CD4-positive, alpha-beta T cell (primary cell): ENCODE measurements at places on chromosomes 2 and 18.

- no peak for DNase-seq
These were observed 40.5 kb downstream of the ABHD3 start for GRCh38 chr18:21664069-21664468.

- DNase-seq: no peak
These were observed 45.9 kb downstream of the KCNE4 start for GRCh38 chr2:223097888-223098383.

DNA sequence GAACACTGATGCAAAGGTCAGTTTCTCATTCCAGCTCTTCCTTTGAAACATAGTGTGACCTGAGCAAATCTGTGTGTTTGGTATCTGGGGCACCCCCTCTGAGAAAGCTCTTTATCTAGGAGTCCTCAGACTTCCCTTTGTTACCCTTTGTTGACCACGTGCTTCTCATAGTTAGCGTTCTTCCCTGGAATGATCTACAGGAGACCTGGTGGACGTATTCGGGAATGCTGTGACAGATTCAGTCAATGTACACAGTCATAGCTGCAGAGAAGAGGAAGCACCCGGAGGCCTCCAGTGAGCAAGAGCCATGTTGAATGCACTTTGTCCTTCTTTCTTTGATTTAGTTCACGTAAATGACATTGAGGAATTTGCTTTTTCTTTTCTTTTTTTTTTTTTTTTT lies 10.7 kb upstream of the CHMP1B start:
- DNase-seq: no peak

GRCh38 chr18:57428221-57429150 lies 6.7 kb upstream of the ONECUT2 start:
- DNase-seq: no peak

GRCh38 chr2:88055371-88056128 lies at the start of gene KRCC1:
TSS of gene KRCC1 (minus strand) at chr2:88055783. CDS start at chr2:88028563, 27,220 bp downstream.
- DNase-seq: peak; percentile 92

GRCh38 chr2:41129988-41130387 lies 678.1 kb upstream of the SLC8A1 start:
- DNase-seq: no peak

GRCh38 chr18:9508446-9509025 lies 33.2 kb downstream of the RALBP1 start:
- no peak for DNase-seq
